KG1 (cell line): ENCODE measurements at places on chromosomes 5 and 9.
A peak's percentile ranks its signal among the peaks of the same experiment; 100 is the strongest.

GRCh38 chr5:82352146-82352791 is 74.1 kb upstream of the RPS23 start:
- no peak for DNase-seq

DNA sequence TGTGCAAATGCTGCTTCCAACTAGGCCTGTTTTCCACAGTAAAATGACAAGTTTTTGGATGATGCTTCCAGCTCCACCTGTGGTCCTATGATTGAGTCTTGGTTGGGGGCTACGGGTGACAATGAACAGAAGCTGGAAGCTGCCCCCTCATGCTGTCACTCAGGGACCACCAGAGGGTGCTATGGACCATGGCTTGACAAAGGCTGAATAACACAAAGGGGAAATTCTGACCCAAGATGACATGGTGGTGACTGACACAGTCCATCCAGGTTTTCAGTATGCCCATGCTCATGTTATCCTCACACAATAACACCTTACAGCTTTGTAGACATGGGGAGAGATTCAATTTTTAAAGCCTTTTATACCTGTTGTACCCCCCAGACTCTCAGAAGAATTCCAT is 23.9 kb upstream of the SAP30L start:
- DNase-seq = no peak

DNA sequence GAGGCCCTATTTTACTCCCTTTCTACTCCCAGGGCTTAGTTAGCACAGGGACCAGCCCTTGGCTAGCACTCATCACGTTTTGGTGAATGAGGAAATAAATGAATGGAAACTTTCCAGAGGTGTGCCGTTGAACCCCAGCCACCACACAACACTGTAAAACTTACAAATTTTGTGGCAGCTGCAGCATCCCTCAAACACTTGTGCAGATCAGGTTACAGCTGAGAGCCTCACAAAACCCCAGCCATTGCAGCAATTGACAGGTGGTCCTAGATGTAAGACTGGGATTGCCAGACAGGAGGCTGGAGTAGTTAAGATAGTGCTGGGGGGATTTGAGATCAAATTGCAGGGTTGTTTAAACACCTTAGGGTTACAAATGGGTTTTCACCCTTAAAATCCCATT is 482.2 kb upstream of the KIF2A start:
- DNase-seq = no peak

GRCh38 chr5:32462618-32463017 is 18.1 kb upstream of the ZFR start:
- DNase-seq = no peak

GRCh38 chr9:78932849-78933627 is 636.1 kb downstream of the PSAT1 start:
- DNase-seq = no peak

GRCh38 chr5:150454492-150455229 is 5.1 kb upstream of the RPS14 start:
- no peak for DNase-seq

DNA sequence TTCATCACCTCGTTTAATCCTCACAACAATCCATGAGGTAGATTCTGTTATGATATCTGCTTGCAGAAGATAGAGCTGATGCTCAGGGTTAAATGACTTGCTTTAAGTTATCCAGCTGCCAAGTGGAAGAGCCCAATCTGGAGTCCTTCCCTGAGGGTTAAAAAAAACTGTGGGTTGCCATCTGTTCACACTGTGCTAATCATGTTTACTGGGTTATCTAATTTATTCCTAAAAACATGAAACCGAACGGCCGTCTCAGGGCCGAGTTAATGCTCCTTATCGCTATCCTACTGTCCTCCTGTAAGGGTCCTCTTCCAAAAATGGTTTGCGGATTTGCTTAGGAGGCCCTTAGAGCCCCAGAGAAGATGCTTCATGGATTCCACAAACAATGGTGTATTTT is 153.3 kb downstream of the YIPF5 start:
- DNase-seq = no peak

DNA sequence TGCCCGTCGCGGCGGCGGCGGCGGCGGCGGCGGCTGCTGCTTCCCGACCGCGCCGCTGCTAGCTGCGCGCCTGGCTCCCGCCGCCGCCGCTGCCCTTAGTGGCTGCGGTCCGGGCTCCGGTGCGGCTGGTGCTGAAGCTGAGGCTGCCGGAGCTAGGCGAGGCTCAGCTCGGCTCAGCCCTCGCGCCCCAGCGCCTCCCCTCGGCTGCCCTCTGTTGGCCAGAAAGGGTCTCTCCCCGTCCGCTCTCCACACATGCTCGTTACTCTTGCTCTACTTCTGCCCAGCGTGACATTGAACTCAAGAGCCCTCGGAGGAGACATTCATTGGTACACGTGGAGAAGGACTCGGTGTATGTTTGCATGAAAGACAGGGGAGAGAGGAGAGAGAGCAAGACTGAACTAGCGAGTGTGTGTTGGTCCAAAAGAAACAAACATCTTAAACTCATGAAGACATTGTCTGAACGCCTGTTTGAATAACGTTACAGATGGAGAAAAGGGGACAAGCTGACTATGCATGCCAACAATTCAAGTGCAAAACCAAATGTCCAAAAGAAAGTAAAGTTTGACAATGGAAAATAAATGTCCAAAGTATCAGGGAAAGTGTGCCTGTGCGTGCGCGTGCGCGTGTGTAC is at the start of gene HCN1:
Gene HCN1 (minus strand): TSS at position 175 of the 631 bp plus-strand sequence.
- DNase-seq = peak; percentile 1

DNA sequence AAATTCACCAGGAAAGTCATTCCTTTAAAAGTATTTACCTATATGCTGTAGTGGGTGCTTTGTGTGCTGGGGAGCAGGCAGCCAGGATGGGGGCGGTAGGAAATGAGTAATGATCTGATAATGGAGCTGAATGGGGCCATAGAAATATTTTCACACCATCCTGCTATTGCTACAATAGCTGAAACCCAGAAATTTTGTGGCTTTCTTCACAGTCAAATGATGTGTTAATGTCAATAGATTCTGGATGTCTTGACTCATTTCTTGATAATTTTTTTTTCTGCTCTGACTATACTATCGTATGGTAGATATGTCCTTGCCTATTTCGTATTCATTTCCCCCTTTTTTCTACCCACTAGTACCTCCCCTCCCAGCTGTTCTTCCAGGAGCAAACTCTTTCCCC is 59.5 kb downstream of the RORB start:
- DNase-seq = no peak

DNA sequence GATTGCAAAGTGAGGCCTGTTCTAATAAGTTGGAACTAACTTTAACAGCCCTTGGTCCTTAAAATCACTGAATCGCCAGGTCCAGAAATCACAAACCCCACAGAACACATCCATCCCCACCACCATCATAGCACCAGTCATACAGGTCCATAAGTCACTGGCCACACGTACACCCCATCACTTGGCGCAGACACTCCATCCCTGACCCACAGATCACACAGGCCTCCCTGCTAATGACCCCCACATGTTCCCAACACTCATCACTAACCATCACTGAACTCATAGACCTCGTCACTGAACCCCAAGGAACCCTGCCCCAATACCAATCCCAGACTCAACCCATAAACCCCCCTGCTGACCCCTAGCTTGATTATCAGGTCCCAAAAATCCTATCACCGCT is 41.2 kb upstream of the ZNF300 start:
- no peak for DNase-seq

DNA sequence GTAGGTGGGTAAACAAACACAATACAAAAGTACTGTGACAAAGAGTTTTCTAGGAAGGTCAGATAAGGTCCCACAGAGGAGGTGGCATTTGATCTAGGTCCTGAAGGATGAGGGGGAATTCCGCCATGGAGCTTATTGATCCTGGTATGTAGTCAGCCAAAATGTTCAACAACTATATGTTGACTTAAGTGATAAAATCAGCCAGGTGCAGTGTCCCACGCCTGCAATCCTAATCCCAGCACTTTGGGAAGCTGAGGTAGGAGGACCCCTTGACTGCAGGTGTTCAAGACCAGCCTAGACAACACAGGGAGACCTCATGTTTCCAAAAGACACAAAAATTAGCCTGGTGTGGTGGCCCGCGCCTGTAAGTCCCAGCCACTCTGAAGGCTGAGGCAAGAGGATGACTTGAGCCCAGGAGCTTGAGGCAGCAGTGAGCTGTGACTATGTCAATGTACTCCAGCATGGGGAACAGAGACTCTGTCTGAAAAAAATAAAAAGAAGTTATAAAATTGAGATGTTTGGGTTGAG is 46.4 kb upstream of the PLIN2 start:
- no peak for DNase-seq

- no peak for DNase-seq
Measured at GRCh38 chr9:37625036-37625757, 25.6 kb upstream of the FRMPD1 start.

DNA sequence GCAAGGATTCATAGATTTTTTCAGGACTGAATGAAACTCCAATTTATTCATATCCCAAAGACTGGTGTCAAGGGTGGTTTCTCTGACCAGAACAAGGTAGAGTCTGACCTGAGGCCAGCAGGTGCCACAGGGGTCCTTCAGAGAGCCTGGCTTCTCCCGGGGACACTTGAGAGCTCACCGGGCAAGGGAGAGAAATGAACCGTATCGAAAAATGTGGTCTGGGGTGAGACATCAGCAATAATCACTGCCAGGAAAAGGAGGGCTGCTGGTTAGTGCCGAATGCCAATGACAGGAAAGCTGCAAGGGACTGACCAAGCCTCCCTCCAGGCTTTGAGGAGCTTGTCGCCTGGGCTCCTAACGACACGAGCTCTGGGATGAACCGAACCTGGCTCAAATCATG is 142.7 kb downstream of the TTLL11 start:
- no peak for DNase-seq

GRCh38 chr9:126989847-126990842 is 75.6 kb downstream of the RALGPS1 start:
- no peak for DNase-seq

GRCh38 chr9:76223749-76224340 is 170.4 kb downstream of the RFK start:
- DNase-seq = no peak

DNA sequence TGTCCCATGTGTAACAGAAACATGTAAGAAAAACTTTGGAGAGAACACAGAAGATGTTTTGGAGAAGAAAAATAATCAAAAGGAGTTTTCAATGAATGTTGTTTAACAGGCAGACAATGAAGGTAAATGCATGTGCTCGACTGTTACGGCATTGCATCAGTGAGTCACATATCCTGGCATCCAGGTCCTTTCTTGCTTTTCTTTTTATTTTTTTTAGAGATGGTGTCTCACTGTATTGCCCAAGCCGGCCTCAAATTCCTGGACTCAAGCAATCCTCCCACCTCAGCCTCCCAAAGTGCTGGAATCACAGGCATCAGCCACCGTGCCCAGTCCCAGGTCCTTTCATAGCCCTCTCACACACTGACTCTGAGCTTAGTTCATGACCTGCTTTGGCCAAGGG is 181.8 kb downstream of the DTWD2 start:
- DNase-seq = no peak
